NCI-H345 (cell line): ENCODE measurements at places on chromosomes 7 and 10.

- no peak for DNase-seq
Measured at GRCh38 chr7:47458057-47458456, 123.9 kb downstream of the TNS3 start.

DNA sequence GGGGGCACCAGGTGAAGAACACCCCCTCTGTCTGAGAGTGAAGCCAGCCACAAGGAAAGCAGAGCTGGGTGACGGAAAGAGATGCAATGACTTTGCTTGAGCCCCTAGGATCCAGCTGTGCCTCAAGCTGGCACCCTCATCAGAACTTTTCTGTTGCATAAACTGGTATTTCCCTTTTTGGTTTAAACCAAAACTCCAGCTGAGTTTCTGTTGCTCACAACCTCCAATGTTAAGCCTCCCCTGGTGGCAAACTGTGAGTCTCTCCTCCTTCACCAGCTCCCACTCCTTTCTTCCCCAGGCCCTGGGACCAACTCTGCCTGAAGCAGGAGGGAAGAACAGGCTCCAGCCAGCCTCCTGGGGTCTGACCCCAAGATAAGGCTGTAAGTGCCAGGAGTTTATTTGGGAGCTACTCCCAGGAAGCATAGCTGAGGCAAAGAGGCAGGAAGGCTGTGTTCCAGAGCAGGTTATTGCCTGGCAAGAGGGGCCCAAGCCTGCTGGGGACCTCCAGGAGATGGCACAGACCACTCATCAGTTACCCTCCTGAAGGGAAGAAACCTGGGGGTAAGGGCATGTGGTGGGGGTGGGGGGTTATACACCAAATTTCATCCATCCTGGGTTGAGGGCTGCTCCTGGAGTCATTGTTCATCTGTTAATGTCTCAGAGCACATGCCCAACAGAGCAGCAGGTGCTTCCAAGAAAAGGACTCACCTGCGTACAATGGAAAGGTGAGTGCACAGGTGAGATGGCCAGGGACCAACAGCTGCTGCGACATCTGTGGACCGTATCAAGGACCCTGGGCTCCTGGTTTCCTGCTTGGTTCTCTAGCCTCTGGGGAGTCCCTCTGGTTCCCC, 73.3 kb upstream of the NANOS1 start:
- DNase-seq, result no peak

GRCh38 chr7:25493805-25494366, 265.6 kb upstream of the NPVF start:
- no peak for DNase-seq

GRCh38 chr10:75187961-75188426, 22.6 kb upstream of the VDAC2 start:
- peak; percentile 21 for DNase-seq

GRCh38 chr7:36851382-36851781, 127.1 kb upstream of the AOAH start:
- no peak for DNase-seq

GRCh38 chr10:56142092-56142728, 218.8 kb downstream of the ZWINT start:
- no peak for DNase-seq

DNA sequence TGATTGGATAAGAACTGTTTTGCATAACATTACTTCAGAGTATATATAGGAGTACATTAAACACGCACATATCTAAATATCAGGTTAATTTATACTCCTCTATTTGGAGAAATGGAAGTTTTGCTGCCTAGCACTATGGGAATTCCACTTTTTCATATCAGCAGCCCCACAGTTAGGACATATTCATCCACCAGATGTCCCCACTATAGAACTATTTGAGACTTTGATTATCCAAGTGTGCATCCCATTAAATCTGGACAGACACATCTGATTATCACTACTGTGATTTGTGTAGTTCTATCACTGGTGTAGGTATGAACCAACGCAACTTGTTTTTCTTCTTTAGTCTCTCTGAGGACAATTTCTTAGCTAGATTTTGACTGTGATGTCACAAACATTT, 345.7 kb downstream of the THSD7A start:
- DNase-seq, result no peak

- DNase-seq, result no peak
Measured at GRCh38 chr7:88396948-88397322, 90.2 kb upstream of the STEAP4 start.

GRCh38 chr7:32937344-32938174, 19.7 kb upstream of the FKBP9 start:
- DNase-seq, result peak; percentile 48

DNA sequence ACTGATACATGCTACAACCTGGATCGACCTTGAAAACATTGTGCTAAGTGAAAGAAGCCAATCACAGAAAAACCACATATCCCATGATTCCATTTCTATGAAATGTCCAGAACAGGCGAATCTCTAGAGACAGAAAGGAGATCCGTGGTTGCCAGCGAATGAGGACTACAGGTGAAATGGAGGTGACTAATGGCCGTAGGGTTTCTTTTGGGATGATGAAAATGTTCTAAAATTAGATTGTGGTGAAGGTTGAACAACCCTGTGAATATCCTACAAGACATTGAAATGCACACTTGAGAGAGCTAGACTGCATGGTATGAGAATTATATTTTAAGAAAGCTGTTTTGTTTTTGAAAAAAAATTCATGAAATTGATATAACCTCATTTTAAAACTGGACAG, 188.5 kb upstream of the PLXNA4 start:
- no peak for DNase-seq

DNA sequence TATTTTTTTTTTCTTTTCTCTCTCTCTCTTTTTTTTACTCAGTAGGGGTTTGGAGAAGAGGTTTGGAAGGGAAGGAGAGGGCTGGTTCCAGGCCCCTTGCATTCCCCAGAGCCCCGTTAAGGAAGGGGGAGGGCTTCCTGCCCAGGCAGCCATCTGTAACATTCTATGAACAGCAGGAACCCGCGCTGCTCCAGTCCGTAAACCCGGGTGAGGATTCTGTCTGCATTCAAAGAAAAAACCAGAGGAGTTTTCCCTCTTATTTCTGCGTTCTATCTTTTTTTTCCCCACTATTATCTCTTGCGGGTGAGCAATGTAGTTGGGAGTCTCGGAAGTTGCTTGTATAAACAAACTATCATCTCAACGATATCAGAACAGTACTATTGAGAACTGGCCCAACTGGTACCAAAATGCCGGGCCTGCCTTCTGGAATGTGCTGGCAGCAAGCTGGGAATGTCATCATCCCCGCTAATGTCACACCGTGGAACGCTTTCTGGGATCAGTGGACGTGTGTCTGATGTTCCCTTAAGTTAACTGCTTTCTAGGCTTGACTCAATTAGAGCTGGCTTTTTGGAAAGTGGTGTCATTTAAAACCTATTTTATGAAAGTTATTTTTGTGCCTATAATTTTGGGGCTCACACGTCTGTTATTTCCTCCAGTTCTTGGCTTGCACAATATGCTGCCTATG, 153.1 kb upstream of the MEOX2 start:
- DNase-seq, result no peak

GRCh38 chr7:136677471-136678365, 190.7 kb upstream of the CHRM2 start:
- DNase-seq, result no peak

- DNase-seq, result no peak
Measured at GRCh38 chr7:2191016-2191415, 41.7 kb downstream of the MAD1L1 start.

DNA sequence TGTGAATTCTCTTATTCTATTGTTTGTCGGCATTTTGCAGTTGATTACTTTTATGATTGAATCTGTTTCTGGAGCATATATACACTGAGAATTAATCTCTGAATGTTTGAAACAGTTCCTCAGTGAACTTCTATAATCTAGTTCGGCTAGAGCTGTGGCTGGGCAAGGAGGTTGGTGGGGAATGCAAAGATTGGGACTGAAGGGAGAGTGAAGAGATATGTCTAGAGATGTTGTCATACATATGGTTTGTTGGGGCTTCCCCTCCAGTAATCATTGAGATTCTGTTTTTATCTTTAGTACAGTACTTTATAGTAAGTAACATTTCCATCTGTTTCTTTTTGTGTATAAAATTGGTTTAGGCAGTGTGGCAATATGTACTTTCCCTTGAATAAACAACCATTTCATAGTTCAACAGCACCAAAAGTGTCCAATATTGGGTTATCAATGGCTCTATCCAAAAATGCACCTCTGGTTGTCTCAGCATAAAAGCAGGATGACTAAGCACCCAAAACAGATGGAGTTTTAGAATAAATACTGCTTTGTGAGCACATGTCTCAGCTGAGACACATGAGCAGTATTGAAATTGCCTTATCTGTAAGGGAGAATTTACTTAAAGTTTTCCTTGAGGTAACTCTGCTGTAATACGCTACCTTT, 36.7 kb downstream of the WAC start:
- DNase-seq, result no peak

GRCh38 chr7:132773527-132773956, 197.3 kb upstream of the PLXNA4 start:
- no peak for DNase-seq

DNA sequence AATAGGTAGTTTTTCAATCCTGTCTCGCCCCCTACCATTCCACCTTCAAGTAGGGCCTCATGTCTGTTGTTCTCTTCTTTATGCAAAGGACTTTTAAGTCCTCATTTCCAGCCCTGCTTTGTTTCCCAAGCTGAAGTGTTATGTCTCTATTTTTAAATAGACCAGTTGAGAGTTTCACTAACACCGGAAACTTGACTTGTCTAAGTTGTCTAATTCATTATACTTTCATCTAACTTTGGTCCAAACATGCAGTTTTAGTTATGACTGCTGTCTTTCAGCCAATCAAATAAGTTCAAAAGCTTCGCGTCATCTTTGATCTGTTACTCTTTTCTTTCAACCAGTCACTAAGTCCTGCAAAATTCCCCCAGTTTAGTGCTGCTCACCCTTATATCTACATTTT, 32.8 kb downstream of the PCGF5 start:
- DNase-seq, result no peak

DNA sequence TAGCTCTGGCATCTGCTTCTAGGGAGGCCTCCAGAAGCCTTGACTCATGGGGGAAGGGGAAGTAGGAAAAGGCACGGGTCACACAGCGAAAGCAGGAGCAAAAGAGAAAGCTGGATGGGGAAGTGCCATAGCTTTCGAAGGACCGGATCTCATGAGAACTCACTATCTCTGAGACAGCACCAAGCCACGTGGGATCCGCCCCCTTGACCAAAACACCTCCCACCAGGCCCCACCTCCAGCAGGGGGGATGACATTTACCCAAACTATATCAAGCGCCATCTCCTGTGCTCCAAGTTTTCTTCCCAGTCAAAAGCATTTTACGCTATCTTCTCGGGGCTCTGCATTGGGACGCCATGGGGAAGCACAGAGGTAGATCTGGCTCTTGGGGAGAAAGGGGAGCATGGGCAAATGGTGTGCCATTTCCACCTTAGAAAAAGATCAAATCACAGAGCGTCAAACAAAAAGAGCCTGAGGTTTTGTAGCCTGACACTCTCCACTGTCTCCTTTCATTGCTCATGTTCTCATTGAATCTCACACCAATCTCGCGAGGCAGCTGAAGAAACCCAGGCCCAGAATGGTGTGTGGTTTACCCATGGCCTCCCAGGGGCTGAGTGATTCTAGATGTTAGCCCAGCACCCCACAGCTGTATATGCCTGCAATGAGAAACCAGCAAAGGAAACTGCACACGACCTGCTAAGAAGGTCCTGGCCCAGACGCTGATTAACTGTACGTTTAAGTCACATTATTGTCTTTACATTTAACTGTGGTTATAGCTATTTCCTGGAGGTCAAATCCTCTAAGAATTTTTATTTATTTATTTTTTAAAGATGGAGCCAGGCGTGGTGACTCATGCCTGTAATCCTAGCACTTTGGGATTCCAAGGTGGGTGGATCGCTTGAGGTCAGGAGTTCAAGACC, 8.1 kb upstream of the OLAH start:
- no peak for DNase-seq

- DNase-seq, result no peak
Measured at GRCh38 chr7:5590596-5591277, 167.1 kb upstream of the TNRC18 start.

GRCh38 chr7:93955304-93955703, 33.8 kb downstream of the GNG11 start:
- DNase-seq, result no peak

GRCh38 chr7:82446897-82447296, 3.3 kb upstream of the CACNA2D1 start:
- DNase-seq, result no peak
